CD4-positive, alpha-beta T cell treated with Interleukin-4 for 4 hours (primary cell): ENCODE measurements at places on chromosomes 7 and 10.

GRCh38 chr7:141301544-141301943, 227.7 kb downstream of the TMEM178B start:
- no peak for DNase-seq

DNA sequence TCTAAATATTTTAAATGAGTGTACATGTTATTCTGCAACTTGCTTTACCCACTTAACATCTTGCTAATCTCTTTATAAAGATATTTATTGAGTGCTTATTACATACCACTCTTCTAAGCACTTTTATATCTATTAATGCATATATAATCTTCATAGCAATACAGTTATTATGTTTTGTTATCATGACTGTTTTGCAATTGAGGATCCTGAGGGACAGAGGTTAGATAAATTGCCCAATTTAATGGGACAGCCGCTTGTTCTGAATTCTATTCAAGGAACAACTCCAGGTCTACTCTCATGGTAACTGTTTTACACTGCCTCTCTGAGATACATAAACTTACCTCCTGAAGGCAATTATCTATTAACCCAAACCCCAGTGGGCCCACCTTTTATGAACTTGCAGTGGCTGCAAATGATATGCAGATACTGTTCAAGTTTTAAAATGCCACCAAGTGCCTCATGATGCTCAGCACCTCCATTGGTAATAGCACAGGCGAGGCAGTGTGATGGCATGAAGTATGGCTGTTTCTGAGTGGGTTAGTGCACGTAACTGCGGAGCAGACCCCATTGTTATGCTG, 60.5 kb downstream of the PON1 start:
- DNase-seq = no peak

- DNase-seq = no peak
Measured at GRCh38 chr7:90749774-90750173, 153.7 kb downstream of the CDK14 start.

DNA sequence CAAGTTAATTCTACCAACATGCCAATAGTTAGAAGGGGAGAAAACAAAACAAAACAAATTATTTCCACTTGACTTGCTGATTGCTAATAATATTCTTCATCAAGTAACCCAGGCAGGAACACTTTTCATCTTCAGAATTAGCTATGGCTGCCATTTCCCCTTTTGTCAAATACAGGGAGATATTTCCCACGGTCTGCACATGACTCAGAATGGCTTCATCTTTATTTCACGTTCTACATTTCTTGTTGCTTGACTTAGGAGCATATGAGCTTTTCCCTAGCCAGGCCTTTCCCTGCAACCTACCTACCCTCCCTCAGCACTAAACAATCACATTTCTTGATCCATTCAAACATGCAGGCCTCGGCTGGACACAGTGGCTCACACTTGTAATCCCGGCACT, 6.5 kb downstream of the CPVL start:
- no peak for DNase-seq

DNA sequence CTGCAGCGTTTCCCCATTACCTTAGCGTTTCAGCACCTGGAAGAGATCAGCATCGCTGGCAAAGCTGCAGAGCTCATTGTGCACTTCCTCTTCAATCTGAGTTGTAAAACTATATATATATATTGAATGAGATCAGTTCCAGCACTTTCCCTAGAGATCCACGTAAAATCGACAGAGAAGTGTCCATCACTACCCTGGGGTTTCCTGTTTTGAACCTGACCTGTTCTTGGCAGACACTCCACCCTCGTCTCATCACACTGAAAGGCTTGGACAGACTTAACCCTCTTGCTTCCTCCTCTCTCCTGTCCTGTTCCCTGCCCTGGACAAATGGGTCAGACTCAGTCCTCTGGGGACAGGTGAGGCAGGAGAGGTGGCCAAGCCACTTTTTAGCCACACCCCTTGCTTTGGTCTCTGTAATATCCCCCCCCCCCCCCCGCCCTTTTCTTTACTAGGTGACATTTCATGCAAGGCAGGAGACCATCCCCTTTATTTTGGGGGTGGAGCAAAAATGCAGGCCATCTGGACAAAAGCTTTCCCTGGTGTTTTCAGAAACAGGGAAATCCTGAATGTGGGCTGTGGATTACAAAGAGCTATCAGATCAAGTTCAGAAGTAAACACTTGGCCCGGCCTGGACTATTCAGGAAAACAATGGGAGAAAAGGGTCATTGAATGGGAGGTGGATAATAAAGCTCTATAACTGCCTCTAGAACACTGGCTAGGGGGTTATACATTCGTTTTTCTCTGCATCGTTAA, 83.7 kb upstream of the KDM7A start:
- no peak for DNase-seq

DNA sequence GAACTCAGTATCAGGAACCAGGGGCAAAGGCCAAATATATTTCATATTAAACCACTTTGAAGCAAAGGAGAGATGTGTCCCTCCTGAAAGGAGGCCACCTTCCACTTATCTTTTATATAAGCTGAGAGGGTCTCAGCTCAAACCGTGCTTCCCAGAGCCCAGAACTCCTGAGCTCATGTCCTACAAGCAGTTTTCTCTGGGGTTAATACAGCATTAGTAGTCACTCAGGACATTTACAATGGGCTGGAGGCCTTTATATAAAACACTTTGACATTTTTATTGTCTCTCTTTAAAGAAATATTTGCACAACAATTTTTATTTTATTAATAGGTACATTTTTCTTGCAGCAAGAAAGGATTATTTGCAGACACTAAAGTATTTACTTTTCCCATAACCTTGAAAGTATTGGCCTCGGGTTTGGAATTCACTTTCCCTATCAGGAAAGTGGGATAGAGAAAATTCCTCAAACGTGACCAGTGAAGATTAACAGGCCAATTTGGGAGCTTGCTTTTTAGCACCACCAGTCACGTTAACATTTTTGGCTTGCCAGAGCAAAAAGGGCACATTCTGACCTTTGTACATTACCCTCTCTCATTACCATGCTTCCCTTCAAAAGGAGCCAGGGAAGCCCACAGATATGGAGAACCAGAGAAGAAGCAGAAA, 464.9 kb upstream of the NRP1 start:
- no peak for DNase-seq

GRCh38 chr7:32868116-32868515, 23.4 kb downstream of the KBTBD2 start:
- DNase-seq = no peak

DNA sequence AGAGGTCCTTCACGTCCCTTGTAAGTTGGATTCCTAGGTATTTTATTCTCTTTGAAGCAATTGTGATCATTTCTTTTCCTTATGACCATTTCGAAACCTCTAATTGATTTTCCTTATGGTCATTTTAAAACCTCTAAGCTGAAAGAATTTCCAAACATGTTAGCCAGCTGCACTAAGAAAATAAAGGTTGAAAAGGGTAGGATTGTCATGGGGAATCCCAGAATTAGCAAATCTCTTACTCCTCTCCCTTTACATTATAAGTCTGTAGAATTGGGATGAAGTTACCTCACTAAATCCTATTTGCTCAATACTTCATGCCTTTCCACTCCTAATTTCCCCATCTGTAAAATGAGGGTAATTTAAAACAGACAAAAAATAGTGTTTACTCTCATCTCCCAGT, 79.5 kb downstream of the FAM185A start:
- no peak for DNase-seq

GRCh38 chr10:124264711-124265390, 153.9 kb downstream of the OAT start:
- DNase-seq = no peak

DNA sequence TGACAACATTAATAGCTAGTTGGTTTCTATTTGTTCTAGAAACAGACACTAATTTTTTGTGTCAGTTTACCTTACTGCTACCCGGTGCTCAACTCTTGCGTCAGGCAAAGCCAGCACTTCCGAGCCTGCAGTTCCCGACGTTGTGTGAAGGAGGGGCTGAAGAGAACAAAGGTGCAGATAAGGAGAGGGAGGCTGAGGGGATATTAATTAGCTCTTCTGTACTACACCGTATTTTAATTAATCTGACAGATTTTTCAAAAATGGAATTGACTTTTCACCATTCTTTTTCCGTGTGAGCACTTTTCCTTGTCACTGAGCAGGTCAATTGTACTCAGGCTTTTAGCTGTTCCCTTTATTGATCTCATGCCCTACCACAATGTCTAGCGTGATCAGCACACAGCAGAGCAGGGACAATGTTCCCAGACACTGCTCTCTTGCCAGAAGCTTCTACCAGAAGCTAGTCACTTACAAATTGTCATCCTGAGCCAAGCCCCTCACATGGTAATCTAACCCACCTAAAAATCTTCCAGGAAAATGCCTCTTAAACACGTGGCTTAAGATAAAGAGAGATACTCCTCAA, 650.5 kb upstream of the MKI67 start:
- no peak for DNase-seq

DNA sequence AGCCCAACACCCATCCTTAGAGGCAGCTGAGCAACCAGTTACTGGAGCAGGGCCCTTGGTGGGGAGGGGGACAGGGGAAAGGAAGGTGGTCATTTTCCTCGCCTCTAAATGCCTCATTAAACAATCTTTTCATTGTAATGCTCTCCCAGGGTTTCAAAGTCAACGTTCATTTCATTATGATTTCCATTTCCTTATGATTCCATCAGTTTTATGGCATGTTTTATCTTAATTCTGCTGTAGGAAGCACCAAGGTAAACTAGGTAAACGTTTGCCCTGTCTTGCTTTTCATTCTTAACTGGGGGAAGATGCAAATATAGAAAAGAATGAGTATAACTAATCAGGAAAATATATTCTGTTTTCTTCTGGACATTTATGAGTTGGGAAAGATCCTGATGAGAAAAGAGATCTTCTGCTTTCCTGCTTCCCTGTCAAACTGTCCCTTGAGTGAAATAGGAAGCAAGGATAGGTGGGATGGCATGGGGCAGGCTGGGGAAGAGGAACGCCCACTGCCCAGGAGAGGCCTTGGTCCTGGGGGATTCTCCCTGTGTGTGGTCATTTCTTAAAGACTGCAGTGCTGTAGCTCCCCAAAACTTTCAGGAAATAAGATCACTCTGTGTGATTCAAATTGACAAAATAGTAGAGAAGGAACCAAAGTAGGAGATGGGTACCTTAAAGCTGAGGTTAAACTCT, 20.5 kb upstream of the TMEM236 start:
- no peak for DNase-seq

- no peak for DNase-seq
Measured at GRCh38 chr10:48598936-48599829, 5.7 kb downstream of the ARHGAP22 start.

GRCh38 chr7:151175793-151176311, 8.4 kb upstream of the GBX1 start:
- no peak for DNase-seq
